ENCODE measurements at places on chromosomes 12 and 14.

GRCh38 chr14:27184427-27184826 is 586.6 kb upstream of the NOVA1 start:
- no peak for DNase-seq

DNA sequence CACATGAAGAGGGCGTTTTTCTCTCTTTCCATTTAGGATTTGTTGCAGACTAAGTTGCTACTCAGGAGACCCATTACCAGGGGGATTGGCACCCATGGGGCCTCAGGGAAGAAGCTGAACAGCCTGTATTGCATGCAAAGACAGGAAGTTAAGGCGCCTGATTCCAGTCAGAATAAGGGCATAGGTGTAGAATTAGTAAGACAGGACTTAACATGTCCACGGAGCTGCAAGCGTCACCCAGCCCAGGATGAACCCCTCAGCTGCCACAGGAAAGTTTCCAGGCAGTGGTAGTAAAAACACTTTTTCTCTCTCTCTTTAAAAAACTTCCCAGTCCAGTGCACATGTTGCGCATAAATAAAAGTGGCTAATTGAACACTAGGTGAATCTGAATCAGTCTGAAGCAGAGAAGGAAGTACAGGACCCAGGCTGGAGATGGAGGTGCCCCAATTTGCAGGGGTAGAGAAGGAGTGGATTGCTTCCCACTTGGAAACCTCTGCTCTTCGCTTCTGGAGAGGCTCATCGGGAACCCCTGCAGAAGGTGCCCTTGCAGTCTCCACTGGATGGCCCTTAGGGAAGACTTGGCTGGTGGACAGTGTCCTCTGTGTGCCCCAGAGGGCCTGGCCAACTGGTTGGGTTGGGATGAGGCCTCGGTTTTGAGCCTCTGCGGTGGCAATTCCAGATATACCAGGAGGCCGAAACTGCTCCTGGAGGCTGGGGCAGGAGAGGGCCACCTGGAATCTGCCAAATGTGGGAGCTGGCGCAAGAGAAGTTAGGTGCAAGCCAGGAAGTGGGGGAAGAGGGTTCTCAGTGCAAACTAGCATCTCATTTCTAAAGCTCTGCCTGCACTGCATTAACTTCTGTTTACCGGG is 10.7 kb upstream of the TBX3 start:
- DNase-seq = no peak

DNA sequence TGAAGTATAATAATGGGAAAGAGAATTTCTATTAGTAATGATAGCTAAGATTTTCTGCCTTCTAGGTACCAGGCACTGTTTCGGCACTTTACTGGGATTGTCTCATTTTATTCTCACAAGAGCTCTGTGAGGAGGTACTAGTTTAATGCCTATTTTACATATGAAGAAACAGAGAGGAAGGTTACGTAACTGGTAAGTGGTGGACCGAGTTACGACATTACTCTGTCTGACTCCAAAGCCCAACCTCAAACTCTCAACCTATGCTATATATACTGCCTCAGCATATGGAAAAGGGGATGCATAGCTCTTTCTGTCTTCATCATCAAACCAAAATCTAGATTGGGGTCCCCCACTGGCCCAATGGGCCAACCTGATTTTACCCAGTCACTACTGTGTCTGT is 133.5 kb downstream of the KTN1 start:
- no peak for DNase-seq

DNA sequence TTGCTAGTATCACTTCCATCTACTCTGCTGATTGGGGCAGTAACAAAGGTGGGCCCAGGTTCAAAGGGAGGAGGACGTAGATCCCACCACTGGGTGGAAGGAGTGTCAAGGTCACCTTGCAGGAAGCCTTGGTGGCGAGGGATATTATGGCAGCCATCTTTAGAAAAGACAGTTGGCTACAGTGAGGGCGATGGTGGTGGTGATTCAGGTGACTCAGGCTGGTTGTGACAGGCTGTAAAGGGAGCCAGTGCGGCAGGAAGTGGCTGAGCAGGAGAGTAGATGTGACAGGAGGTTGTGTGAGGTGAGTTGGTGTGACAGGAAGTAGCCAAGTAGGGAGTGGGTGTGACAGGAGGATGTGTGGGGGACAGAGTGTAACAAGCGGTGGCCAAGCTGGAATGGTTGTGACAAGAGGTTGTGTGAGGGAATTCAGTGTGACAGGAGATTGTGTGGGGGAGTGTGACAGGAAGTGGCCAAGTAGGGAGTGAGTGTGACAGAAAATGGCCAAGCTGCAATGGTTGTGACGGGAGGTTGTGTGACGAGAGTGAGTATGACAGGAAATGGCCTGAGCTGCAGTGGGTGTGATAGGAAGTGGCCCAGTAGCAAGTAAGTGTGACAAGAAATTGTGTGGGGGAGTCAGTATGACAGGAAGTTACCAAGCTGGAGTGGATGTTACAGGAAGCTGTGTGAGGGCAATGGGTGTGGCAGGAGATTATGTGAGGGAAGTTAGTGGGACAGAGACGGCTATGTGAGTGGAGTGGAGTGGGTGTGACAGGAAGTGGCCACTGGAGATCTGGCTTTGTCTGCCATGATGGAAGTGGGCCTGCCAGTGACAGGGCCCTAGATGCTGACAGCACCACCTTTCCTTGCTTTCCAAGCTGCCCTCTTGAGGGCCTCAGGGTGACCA is 136.5 kb upstream of the MYL2 start:
- peak; percentile 66 for DNase-seq

- no peak for DNase-seq
Measured at GRCh38 chr14:98010784-98011183, 1213.6 kb downstream of the VRK1 start.

DNA sequence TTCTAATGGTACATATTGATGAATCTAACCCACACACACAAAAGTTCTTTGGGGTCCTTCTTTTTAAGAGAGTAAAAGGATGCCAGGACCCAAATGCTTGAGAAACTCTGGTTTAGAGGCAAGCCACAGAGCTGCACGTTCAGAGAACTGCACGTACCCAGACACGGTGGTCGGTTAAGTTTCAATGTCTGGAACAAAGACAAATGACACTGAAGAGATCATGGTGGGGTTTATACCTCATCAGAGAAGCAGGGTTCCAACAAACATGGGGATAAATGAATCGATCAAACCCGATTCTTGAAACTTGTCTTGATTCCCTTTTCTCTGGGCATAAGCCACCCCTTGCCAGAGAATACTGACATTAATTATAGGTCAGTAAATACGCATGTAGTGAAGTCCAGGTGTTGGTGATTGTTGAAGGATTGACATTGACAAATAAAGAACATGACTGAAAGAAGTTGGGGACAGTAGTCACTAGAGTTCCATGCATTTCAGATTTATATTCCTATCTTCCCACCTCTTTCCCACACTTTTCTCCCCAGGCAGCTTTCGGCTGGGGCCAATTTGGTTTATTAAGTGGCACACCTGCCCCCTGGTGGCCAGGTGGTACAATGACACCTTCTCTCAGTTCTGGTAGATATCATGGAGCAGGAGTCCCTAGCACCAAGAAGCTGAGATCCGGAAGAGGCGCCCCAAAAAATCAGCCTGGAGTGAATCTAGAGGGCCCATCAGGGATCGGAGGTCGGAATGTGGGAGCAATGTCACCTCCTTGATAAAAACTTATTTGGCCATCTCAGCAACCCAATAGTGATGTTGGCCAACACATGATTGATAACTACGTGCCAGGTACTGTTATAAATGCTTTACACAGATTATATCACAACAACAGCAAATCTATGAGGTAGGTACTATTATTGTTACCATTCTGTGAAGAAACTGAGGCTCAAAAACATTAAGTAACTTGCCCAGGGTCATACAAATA is 17.8 kb upstream of the HDAC7 start:
- DNase-seq = peak; percentile 49

- no peak for DNase-seq
Measured at GRCh38 chr14:81268016-81268416, 47.3 kb upstream of the GTF2A1 start.
